Uterus (tissue), 4 donors: ENCODE measurements at places on chromosomes 6 and 20. TPM values are rescaled to one million over a fixed set of nuclear protein-coding genes. Genes with fewer than 3 reads are reported as not detected.

GRCh38 chr20:19911810-19912382 is 105.3 kb upstream of the NAA20 start:
- H3K27ac ChIP-seq, result no peak overlapping the region
- H3K27me3 ChIP-seq, result no peaks in the 10 kb centered on the region
- DNase-seq, result no peak
- H3K36me3 ChIP-seq, result no peaks in the 10 kb centered on the region
- no peak overlapping the region for H3K4me3 ChIP-seq
- no peaks in the 10 kb centered on the region for H3K4me1 ChIP-seq

DNA sequence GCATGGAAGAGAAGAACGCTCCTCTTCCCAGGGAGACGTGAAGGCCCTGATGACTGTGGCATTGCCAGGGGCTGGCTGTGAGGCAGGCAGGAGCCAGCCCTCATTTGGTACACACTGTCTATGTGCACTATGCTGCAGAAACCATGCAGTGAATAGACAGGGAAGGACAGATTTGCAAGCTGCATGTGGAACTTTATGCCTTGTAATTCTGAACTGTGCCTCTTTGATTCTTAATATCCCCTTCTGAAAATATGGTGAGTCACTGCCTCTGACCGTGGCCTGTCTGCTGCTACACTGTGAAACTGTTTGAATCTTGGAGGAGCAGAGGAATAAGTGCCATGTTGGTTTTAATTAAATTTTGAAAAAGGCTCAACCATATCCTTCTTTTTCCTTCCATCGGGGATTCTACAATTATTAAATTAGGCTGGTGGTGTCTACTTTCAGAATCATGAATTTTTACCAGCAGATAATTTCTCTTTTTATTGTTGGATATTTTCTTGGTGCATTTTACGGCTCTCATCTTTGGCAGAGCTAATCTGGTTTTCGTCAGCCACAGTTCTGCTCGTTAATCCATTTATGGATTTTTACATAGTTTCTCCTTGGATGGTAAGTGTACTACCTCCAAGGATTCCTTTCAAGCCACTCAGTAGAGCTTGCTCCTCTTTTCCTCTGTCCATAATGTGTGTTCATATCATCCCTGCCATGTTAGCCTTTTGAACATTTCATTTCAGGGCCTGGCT is 301.0 kb upstream of the SLC35B3 start:
- no peak overlapping the region for H3K27ac ChIP-seq
- no peak for DNase-seq
- no peaks in the 10 kb centered on the region for H3K4me1 ChIP-seq

DNA sequence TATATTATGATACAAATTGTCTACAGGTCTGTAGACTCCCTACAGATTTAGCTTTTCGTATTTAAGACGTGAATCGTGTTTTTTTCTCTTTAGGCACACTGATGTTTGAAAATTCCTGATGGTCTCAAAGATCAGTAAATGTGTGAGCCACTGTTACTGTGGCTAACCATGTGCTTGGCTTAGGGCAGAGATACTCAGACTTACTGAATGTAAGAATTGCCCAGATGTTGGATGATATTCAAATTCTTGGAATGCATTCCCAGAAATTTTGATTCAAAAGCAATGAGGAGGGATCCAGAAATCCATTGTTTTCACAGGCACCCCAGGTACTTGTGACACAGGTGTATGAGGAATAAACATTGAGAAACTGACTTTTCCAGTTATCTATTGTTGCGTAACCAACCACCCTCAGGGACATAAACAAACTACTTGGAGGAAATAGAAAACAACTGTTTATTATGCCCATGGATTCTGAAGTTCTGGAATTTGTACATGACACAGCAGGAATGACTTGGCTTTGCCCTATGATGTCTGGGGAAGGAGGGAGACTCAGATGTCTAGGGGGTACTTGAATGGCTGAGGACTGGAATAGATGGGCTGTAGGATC is 339.6 kb upstream of the CITED2 start:
- no peak overlapping the region for H3K4me3 ChIP-seq
- no peaks in the 10 kb centered on the region for H3K36me3 ChIP-seq
- H3K4me1 ChIP-seq, result no peaks in the 10 kb centered on the region

DNA sequence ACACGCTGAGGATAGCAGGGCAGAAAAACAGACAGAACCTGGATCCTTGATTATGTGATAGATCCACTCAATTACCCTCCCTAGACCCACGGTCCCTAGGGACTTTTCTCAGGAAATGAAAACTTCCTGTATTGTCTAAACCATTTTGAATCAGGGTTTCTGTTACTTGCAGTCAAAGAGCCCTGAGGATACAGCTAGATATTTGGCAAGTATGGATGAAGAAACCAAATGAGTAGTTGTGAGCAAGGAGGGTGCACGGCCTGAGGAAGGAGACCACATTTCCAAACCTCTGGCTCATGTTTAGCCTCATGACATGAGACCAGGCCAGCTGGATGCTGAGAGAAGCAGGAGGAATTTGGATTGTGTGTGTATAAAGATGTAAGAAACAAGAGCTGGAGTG is 91.6 kb downstream of the MRPL14 start:
- H3K36me3 ChIP-seq, result no peaks in the 10 kb centered on the region
- DNase-seq, result peak; percentile 22
- peak overlapping the region; percentile 89 for H3K27ac ChIP-seq

GRCh38 chr6:144893680-144894151 is 608.6 kb downstream of the UTRN start:
- no peaks in the 10 kb centered on the region for H3K27me3 ChIP-seq
- H3K4me3 ChIP-seq, result no peak overlapping the region
- no peak for DNase-seq

GRCh38 chr20:57428324-57429158 is 37.3 kb downstream of the RBM38 start:
- no peak for DNase-seq
- no peak overlapping the region for H3K4me3 ChIP-seq
- no peaks in the 10 kb centered on the region for H3K36me3 ChIP-seq
- no peak overlapping the region for H3K27ac ChIP-seq
- no peaks in the 10 kb centered on the region for H3K27me3 ChIP-seq

GRCh38 chr6:40000964-40001515 is 66.8 kb upstream of the MOCS1 start:
- no peak overlapping the region for H3K27ac ChIP-seq
- H3K4me3 ChIP-seq, result no peak overlapping the region
- no peaks in the 10 kb centered on the region for H3K36me3 ChIP-seq
- DNase-seq, result no peak
- H3K4me1 ChIP-seq, result no peaks in the 10 kb centered on the region

DNA sequence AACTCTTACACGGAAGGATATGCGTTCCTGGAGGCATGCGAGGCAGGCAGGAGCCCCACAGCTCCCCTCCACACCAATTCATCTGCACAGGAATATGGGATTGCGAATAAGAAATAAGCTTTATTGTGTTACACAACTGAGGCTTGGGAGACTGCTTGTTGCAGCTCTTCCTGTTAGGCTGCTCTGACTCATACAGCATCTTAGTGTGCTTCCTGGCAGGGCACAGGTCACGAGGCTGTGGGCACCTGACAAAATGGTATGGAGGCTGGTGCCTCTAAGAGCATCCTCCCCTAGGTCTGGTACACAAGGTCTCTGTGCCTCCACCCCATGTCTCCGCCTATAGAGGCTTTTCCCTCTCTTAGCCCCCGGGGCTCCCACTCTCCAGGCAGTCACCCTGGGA is 6.8 kb downstream of the SLC22A3 start:
- no peaks in the 10 kb centered on the region for H3K27me3 ChIP-seq
- H3K36me3 ChIP-seq, result no peaks in the 10 kb centered on the region
- no peak for DNase-seq
- H3K4me1 ChIP-seq, result no peaks in the 10 kb centered on the region

DNA sequence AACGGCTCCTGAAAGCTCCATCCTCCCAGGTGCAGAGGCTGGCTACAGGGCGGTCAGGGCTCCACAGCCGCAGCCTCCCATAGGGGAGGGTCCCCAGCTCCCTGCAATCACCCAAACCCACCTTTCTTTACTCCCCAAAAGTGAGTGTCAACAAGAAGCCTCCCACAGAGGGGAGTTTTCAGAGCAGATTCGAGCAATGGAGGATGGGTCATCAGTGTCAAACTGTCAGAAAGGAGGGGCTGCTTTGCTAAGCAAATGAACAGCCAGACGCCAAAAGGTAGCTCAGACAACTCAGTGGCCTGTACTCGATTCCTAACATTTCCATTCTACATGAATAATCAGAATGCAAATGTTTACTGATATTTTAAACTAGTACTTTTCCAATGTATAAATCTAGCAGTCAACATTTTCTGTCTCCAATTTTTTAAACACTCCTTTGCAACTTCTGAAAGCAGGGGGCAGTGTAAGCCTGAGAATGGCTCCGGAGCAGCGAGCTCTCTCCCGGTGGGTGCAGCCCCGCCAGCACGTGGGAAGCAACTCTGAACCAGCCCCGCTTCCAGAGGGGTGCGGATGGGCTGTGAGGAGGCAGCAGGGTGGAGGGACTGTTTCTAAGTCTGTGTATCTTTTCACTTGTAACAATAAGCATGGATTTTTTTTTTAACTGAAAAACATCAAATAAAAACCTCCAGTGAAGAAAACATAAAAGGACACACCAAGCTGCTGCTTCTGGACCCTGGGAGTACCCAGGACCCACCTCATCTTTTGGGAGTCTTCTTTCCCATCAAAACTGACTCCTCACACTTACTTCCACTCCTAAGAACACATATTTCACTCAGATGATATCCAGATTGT is 54.9 kb downstream of the TAF4 start:
- H3K4me1 ChIP-seq, result peaks cover 8% of the 10 kb centered on the region
- H3K27ac ChIP-seq, result no peak overlapping the region
- no peaks in the 10 kb centered on the region for H3K27me3 ChIP-seq
- H3K4me3 ChIP-seq, result no peak overlapping the region
- H3K36me3 ChIP-seq, result no peaks in the 10 kb centered on the region

GRCh38 chr20:7916648-7917047 is 23.6 kb downstream of the HAO1 start:
- no peak for DNase-seq
- H3K36me3 ChIP-seq, result no peaks in the 10 kb centered on the region
- no peaks in the 10 kb centered on the region for H3K27me3 ChIP-seq
- no peak overlapping the region for H3K4me3 ChIP-seq
- no peaks in the 10 kb centered on the region for H3K4me1 ChIP-seq

DNA sequence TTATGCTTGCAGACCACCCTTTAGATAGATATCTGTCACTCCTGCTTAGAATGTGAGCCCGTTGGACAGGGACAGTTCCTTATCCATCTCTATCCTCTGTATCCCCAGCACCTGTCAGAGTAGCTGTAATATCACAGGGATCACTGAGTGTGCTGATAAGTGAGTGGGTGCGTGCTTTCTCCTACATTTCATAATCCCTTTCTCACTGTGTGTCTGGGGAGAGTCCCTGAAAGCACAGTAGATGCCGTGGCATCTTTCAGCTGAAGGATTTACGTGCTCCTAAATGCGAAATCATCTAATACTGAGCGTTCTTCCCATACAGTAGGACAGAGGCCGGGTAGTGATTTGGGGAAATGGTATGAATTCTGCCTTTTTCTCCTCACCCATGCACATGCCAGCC is 198.9 kb upstream of the SASH1 start:
- DNase-seq, result no peak
- H3K27ac ChIP-seq, result no peak overlapping the region
- no peaks in the 10 kb centered on the region for H3K36me3 ChIP-seq
- H3K4me1 ChIP-seq, result no peaks in the 10 kb centered on the region

DNA sequence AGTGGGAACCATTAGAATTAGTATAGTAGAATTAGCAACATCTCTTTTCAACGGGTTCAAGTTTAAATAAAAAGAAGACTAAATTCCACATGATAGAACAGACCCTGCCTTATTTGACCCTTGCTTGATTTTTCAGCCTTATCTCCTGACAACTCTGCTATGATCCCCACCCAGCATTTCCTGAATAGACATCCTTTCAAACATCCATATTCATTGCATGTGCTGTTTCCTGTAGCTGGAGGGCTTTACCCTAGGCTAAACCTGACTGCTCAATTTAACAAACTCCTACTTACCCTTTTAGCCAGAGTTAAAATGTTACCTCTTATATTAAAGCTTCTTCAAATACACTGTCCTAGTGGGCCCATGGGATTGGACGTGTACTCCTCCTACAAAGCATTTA is 594.8 kb upstream of the ARID1B start:
- no peaks in the 10 kb centered on the region for H3K4me1 ChIP-seq
- no peaks in the 10 kb centered on the region for H3K27me3 ChIP-seq
- H3K4me3 ChIP-seq, result no peak overlapping the region

GRCh38 chr20:32661820-32662528 is 11.8 kb downstream of the C20orf203 start:
- H3K36me3 ChIP-seq, result no peaks in the 10 kb centered on the region
- H3K27ac ChIP-seq, result no peak overlapping the region
- H3K27me3 ChIP-seq, result no peaks in the 10 kb centered on the region
- H3K4me1 ChIP-seq, result no peaks in the 10 kb centered on the region

DNA sequence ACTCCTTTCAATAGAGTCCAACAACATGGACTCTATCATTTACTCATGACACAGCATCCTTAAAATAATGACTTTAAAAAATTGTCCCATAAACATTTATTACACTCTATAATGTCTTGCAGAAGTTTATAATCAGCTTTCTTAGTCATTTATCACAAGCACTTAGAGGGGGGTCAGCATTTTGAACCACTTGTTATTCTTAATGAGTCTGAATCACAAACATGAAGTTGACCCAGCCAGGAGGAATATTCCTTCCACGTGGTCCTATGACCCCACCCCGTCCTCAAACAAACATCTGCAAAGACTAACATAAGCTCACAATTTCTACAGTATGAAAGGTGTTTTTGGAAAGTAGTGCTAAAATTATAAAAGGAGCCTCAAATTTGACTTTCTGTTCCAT is 91.1 kb downstream of the MTFR2 start:
- no peaks in the 10 kb centered on the region for H3K27me3 ChIP-seq
- no peaks in the 10 kb centered on the region for H3K36me3 ChIP-seq
- H3K27ac ChIP-seq, result peak overlapping the region; percentile 65
- DNase-seq, result peak; percentile 48
- H3K4me1 ChIP-seq, result peaks cover 3% of the 10 kb centered on the region

DNA sequence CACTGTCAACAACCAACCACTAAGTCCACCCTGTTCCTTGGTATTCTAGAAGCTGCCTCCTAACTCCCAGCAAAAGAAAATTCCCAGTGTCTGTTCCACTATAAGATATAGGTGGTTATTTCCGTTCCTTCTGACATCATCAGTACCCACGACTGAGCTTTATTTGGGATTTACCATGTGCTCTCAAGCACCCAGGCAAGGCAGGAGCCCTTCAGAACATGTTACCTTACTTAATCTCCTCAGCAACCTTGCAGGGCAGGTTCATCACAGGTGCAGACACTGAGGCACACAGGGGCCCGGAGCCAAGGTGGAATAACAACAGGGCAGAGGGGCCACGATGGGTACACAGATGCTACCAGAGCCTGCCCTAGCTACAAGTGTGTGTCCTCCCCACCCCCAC is 10.8 kb downstream of the ABHD16A start:
- H3K27ac ChIP-seq, result no peak overlapping the region
- no peaks in the 10 kb centered on the region for H3K4me1 ChIP-seq
- no peak overlapping the region for H3K4me3 ChIP-seq

- peaks cover 9% of the 10 kb centered on the region for H3K27me3 ChIP-seq
- DNase-seq, result no peak
- peaks cover 6% of the 10 kb centered on the region for H3K4me1 ChIP-seq
- H3K4me3 ChIP-seq, result no peak overlapping the region
- no peaks in the 10 kb centered on the region for H3K36me3 ChIP-seq
- H3K27ac ChIP-seq, result no peak overlapping the region
Measured at GRCh38 chr20:32050851-32051556, 1.0 kb upstream of the HCK start.

ULBP3 gene
- total RNA-seq, result 2.9 TPM

TPD52L2 gene
- total RNA-seq, result 53.2 TPM
